ENCODE measurements at places on chromosomes 12 and 14. TPM values are rescaled to one million over a fixed set of nuclear protein-coding genes. Genes with fewer than 3 reads are reported as not detected.

The DCAF5 gene
- 44.6 TPM for total RNA-seq

The FGF23 gene
- not detected for total RNA-seq

The CPNE6 gene
- total RNA-seq: not detected

The ENDOU gene
- total RNA-seq: not detected

The GPHB5 gene
- total RNA-seq: not detected

The RPGRIP1 gene
- not detected for total RNA-seq

The SLC6A12 gene
- not detected for total RNA-seq

The MFAP5 gene
- not detected for total RNA-seq

The NRL gene
- 3.3 TPM for total RNA-seq

Data from activated CD4-positive, alpha-beta T cell treated with anti-CD3 and anti-CD28 coated beads, Interleukin-2, amount 10 ng/mL, durations not matched to agents 7 days and 5 days (primary cell).